IMR-90 (cell line): ENCODE measurements at places on chromosomes 5 and 9.
A peak's percentile ranks its signal among the peaks of the same experiment; 100 is the strongest.

DNA sequence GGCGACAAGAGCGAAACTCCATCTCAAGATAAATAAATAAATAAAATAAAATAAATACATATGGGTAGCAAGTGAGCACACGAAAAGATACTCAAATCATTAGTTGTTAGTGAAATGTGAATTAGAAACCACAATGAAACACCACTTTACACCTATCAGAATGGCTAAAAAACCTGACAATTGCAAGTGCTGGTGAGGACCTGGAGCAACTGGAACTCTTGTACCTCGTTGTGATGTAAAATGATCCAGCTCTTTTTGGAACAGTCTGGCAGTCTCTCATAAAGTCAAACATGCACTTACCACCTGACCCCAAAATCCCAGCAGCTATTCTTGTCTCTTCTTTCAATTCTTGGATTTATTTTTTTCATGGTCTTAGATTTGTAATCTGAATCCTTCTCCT lies 69.2 kb upstream of the FBXW11 start:
- no peak for DNase-seq

DNA sequence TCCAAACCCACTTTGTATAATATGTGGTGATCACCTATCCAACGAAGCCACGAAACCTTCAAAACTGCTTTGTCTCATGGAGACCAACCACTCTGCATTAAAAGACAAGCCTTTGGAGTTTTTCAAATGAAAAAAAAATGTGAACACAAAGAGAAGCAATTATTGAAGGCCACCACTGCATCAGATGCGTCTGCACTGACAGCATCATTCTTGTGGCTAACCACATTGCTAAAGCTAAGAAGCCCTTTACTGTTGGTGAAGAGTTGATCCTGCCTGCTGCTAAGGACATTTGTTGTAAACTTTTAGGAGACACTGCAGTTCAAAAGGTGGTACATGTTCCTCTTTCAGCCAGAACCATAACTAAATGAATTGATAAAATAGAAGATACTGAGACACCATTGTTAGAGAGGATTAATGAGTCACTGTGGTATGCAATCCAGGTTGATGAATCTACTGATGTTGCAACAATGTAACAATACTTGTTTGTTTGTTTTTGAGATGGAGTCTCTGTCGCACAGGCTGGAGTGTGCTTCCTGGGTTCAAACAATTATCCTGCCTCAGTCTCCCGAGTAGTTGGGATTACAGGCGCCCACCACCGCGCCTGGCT lies 45.4 kb downstream of the TAF11L14 start:
- DNase-seq = no peak

DNA sequence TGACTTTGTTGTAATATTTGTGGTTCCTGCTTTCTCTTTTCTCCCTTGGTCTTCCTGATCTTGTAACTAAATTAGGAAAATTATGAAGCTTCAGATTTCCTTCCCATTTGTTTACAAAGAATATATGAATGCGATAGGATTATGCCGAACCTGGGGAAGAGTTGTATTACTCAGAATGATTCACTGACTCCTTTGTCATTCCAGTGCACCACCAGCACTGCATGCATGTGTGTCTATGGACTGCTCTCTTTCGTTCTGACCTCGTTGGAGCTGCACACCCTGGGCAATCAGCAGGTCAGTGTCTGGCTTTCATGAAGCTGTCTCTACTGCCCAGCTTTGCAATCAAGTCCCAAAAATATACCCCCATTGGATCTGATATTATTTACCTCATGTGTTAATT lies 25.5 kb downstream of the NUP188 start:
- peak; percentile 91 for DNase-seq

GRCh38 chr5:149799119-149799623 lies 69.1 kb downstream of the PPARGC1B start:
- peak; percentile 90 for DNase-seq

DNA sequence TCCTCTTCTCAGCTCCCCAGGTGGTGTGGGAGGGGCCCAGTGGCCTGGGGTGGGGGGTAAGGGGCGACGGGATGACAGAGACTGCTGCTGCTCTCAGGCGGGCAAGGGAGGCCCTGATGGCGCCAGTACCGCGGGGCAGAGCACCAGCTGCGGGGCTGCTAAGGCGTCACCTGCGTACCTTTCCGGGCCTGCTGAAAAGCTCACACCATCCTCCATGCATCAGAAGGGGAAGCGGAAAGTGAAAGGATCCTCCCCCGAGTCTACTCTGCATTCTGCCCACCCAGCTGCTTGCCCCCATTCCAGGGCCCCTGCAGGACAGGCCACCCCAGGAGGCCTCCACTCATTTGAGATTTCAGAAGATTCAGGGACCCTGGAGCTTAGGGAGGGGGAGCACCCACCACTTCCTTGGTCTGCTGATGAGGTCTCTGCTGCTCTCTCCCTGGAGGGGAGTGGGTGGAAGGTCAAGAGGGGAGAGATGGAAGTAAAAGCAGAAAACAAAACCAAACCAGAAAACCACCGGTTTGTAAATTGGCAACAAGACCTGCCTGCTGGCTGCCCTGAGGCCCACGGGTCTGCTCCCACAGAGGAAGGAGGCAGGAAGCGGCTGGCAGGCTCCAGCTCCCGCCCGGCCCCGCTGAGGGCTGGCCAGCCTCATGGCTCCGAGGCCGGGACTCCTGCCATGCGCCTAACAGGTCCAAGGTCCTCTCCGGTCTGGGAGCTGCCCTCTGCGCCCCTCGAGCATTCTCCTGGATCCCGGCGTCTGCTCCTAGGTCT lies 33.6 kb downstream of the PRRT1B start:
- DNase-seq = no peak

DNA sequence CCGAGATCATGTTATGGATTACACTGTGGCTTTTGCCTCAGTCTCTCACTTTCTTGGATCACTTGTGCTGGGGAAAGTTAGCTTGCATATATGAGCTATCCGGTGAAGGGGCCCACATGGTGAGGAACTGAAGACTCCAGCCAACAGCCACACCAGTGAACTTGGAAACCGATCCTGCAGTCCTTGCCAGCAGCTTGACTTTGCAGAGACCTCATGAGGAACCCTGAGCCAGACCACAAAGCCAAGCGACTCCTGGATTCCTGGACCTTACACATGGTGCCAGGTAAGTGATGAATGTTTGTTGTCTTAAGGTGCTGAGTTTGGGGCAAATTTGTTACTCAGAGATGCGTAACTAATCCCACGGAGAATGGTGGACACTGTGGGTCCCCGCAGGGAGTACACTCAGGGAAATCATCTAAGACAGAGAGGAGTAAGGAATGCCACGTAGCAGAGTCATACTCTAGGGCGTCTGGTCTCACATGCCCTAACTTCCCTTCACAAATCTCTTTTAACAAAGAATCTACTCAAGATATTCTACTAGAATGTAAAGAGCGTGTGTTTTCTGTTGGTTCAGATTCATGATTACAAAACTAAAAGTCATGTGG lies 76.5 kb upstream of the PJA2 start:
- no peak for DNase-seq

GRCh38 chr9:117622347-117622746 lies 81.9 kb upstream of the TLR4 start:
- DNase-seq = no peak

DNA sequence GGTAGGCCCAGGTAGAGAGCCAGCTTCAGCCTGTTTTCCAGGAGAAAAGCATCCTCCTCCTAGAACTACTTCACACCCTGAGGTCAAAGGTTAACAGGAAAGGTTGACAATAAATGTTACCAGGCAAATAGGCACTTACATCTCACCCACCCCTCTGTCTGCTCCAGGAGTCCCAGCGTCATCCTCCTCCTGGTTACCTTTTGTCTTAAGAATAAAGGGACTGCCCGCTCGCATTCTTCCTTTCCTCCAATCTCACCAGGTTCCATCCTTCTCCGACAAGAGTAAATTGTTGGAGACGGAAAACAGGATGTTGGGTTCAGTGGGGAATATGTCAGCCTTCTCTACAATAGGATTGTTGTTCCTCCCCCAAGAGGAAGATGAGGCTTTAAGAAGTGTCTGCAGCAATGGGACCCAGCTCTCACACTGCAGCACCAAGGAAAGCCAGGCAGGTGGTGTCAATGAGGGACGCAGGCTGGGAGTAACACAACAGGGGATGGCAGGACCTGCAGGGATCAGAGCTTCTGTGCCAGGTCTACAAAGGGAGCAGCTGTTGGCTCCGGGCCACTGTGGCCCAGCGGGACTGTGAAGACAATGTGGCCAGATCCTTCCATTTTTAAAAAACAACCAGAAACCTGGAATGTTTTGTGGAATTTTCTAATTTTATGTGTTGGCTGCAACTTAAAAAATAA lies 29.0 kb downstream of the FAT2 start:
- DNase-seq = no peak

GRCh38 chr5:35203403-35203802 lies 26.9 kb downstream of the PRLR start:
- no peak for DNase-seq

DNA sequence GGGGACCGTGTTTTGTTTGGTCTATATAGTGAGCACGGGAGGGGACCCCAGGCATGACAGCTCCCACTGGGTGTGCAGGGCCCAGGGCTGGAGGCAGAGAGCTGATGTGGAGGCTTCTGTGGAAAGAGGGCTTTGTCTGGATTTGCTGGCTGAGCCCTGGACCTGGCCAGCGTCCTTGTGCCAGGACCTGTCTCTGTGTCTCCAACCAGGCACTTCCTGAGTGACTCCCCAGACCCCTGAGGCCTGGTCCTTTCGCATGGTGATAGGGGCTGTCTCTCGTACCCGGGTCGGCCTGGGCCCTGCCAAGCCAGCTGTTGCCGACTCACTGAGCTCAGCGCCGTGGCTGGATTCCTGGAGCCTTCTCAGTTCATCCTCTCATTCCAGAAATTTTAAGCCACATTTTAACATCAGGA lies 77.6 kb downstream of the ADAMTS2 start:
- no peak for DNase-seq

- DNase-seq = peak; percentile 92
Measured at GRCh38 chr5:78638423-78638822, 10.1 kb downstream of the LHFPL2 start.

- peak; percentile 71 for DNase-seq
Measured at GRCh38 chr9:88258024-88258423, 119.7 kb upstream of the SPATA31C2 start.

DNA sequence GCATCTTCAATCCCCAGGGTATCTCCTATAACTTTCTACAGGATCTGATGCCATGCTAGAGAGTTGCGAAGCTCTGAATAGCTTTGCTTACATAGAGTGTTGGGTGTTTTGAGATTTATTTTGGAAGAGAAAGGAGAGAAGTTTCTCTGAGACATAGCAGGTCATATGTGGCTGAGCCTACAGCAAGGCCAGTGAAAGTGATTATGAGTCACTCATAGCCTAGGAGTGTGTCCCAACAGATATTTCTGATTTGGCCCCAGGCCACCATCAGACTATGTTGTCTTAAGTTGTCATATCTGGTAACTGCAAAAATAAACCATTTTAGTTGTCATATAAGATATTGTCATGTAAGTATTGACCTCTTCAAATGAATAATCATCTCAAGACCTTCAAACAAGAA lies 132.0 kb upstream of the RAI14 start:
- DNase-seq = peak; percentile 83

DNA sequence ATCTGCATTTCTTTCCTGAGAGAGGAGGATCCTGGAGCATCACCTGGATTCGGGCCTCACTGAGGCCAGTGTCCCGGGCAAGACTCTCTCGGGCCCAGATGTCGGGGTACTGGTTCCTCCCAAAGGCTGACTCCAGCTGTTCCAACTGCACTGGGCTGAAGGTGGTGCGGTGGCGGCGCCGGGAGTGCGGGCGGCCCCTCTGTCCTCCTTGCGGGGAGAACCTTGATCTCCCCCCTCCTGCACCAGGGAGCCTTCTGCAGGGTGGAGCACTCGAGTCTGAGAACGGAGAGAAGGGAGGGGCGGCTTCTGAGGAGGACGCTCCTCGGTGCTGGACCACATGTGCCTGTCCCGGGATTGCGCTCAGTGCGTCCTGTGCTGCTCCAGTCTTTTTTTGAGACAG lies 2.0 kb downstream of the PROP1 start:
- DNase-seq = no peak

- DNase-seq = peak; percentile 67
Measured at GRCh38 chr9:16352791-16353401, 517.6 kb downstream of the BNC2 start.

DNA sequence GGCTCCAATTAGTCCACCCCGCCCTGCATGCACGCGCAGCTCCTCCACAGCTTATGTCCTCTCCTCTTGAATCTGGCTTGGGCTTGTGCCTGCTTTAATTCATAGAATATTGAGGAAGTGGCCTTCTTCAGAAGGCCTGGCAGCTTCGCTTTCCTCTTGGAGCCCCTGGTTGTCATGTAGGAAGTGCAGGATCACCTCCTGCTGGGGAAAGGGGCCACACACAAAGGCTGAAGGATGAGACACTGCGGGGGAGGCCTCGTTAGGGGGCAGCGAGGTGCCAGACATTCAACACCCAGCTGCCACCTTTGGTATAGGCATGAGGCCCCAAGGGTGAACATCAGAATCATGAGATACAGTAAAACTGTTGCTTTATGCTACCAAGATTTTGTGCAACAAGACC lies 2.7 kb upstream of the CNOT6 start:
- no peak for DNase-seq

DNA sequence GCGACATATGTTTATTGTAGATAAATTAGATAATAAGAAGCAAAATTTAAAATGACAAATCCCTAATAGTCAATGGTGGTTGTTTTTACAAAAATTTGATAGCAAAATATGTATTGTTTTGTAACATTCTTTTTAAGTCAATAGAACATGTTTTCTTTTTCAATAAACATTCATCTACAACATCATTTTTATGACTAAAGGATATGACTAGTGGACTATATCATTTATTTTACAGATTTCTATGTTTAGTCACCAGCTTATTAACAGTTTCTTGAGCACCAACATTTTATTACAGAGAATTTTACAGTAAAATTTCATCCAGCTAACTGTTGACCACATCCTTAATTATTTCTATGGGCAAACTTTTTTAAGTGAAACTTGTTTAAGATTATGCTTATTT lies 114.7 kb upstream of the IL7R start:
- no peak for DNase-seq

DNA sequence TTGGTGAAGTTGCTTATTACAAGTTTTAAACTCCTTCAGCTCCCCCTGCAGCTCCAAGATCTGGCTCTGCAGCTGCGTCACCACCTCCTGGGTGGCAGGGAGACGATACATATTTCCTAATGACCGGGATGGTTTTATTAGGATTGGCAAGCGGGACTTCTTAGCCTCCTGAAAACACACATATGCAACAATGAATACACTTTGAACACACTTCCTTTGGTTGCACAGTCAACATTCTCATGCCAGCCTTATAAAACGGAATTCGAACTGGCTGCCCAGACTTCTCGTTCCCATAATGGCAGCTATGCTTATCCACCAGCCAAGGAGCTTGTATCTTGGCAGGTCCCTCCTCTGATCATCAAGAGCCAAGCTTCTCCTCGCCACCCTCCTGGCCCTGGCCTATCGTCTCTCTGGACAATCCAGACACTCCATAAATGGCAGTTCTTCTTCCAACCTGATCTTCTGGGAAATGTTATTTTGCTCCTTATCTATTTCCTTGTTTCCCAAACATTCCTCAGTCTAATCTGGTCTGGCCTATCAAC lies 131.9 kb downstream of the CDK5RAP2 start:
- DNase-seq = no peak

GRCh38 chr5:43301653-43302091 lies 11.5 kb downstream of the HMGCS1 start:
- DNase-seq = no peak
